Central memory CD4-positive, alpha-beta T cell (primary cell): ENCODE measurements at places on chromosomes 7 and 10.

DNA sequence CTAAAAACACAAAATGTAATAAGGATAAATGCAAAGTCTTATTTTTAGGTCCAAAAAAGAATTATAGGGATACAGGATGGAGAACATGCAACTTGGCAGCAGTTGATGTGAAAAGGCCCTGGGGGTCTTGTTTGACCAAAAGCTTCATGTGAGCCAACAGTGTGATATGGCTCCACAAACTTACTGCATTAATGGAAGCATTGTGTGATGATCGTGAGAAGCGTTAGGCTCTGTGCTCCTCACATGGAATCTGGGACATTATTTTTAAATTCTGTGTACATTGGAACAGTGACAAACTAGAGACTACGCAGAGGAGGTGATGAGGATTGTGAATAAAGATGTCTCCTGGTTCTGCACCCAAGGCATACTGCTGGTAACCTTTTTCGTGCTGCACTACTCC, 39.1 kb upstream of the CALD1 start:
- DNase-seq, result no peak

DNA sequence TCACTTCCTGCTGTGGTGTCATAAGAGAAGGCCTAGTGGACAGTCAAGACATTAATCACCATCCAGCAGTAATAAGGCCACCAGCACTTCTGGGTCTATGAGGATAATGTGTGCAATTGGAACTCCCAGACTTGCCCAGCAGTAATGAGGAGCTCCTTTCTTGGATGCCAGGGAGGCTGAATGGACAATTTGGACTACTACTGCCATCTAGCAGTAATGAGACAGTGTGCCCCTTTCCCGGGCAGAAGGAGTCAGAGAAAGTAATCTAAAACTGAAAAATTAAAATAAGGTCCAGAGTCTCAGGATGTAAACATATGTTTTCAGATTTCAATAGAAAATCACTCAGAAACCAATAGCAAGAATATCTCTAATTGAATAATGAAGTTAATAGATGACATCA, 400.4 kb downstream of the CDC14C start:
- DNase-seq, result no peak

- no peak for DNase-seq
Measured at GRCh38 chr7:44411306-44411705, 79.2 kb downstream of the NUDCD3 start.

GRCh38 chr7:2471396-2471795, 4.8 kb downstream of the GRIFIN start:
- DNase-seq, result no peak

GRCh38 chr7:105988276-105988675, 25.2 kb downstream of the CDHR3 start:
- no peak for DNase-seq

GRCh38 chr7:117251687-117252086, 71.2 kb downstream of the WNT2 start:
- DNase-seq, result no peak

DNA sequence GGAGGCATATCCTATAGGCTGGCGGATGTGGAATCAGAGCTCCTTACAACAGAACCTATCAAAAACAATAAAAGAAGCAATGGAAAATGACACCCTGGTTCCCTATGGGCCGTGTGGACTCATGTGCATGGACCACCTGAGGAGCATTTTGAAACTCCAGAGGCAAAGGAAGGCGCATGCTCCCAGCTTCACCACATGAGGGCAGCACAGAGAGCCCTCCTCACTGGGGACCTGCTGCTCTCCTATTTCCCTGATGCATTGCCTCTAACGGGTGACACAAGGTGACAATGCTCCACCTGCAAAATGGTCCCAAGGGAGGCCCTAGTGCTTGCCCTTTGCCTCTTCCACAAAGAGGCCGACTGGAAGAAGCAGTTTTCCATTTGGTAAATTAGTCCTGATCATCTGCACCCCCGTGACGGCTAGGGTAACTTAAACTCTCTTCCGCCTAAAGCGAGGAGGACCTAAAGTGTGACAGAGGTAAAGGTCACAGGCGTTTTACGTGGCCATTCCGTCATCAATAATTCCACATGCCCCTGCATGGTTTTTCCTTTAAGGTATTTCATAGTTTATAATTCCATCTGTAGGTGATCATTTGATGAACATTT, 67.7 kb downstream of the GPAM start:
- DNase-seq, result no peak

GRCh38 chr7:31014826-31015225, 37.3 kb upstream of the ADCYAP1R1 start:
- DNase-seq, result no peak

GRCh38 chr7:155233311-155234157, 64.1 kb upstream of the INSIG1 start:
- DNase-seq, result no peak

- DNase-seq, result no peak
Measured at GRCh38 chr7:155449008-155449868, 8.7 kb upstream of the EN2 start.

GRCh38 chr7:27688056-27688455, 25.4 kb upstream of the HIBADH start:
- no peak for DNase-seq

GRCh38 chr7:156127166-156128134, 315.2 kb upstream of the SHH start:
- no peak for DNase-seq

- no peak for DNase-seq
Measured at GRCh38 chr7:33643530-33643929, 261.8 kb upstream of the BMPER start.

- no peak for DNase-seq
Measured at GRCh38 chr10:59829601-59830000, 76.3 kb upstream of the MRLN start.

- peak; percentile 56 for DNase-seq
Measured at GRCh38 chr10:5873515-5873995, 16.1 kb downstream of the ANKRD16 start.

- no peak for DNase-seq
Measured at GRCh38 chr7:121304102-121304658, 24.6 kb upstream of the WNT16 start.
